ENCODE measurements at places on chromosomes 7 and 10.

DNA sequence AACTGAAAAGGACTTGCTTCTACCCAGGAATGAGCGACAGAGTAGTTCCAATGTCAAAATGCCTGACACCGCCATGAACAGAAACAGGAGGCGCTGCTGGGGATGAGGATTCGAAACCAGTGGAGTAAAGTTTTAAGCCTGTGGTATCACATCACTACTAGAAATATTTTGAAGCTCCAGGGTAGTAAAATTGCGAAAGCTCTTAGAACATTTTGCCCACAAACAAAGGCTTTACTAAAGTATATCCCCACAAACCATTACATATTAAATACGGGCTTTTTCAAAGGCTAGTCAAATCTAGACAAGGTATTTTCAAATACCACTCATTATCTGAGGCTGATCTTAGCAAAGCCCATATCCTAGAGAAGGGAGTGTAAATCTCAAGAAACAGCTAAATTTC is 2.4 kb downstream of the PRDX3 start:
- DNase-seq: no peak

GRCh38 chr7:29005829-29006228 is 47.7 kb upstream of the TRIL start:
- no peak for DNase-seq

DNA sequence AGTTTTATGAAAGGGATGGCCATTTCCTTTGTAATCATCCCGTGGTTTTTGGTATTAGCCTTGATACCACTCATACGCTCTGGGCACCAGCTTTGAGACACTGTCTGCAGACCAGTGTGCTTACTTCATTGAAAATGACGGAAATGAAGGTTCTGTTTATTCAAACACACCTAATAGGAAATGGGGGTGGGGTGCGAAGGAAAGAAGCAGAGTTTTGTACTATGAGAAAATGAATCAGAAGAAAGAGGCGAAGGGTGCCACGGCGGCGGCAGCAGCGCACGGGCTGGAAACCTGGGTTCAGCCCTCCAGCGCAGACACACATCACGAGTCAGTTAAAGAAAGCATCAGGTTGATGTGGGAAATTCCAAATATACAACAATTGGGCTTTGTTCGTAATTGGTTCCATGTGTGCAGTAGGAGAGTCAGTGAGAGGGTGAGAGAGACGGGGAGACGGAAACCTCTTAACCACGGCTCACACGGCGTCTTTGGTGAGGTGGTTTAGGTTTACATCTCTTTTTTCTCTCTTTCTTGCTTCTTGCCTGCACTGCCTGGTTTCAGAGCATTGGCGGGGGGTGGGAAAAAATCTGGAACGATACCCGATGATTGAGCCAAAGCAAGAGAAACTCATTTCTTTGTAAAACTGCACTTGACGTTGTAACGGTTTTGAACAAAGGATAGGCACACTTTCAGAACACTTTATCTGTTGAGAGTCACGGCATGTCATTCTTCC is 321.2 kb downstream of the FRMD4A start:
- no peak for DNase-seq

- no peak for DNase-seq
Measured at GRCh38 chr7:159139639-159140038, 5.0 kb downstream of the VIPR2 start.

- DNase-seq: no peak
Measured at GRCh38 chr7:41786944-41787343, 84.1 kb upstream of the INHBA start.

DNA sequence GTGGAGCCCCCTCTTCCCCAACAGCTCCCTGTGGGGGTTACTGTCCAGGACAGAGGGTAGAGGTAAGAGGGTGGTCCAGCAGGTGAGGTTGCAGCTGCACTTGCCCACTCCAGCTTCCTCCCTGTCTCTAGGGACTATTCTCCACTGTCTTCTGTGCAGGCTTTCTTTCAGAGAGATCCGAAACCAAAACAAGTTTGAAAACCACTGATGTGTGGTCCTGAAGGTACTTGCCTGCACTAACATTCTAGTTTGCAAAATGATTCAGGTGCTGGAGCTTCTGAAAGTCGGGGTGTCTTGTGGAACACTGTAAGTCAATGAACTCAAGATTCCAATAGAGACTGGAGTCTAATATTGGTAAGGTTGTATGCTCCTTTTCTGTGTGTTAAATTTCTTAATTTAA is 63.1 kb downstream of the BLNK start:
- no peak for DNase-seq

DNA sequence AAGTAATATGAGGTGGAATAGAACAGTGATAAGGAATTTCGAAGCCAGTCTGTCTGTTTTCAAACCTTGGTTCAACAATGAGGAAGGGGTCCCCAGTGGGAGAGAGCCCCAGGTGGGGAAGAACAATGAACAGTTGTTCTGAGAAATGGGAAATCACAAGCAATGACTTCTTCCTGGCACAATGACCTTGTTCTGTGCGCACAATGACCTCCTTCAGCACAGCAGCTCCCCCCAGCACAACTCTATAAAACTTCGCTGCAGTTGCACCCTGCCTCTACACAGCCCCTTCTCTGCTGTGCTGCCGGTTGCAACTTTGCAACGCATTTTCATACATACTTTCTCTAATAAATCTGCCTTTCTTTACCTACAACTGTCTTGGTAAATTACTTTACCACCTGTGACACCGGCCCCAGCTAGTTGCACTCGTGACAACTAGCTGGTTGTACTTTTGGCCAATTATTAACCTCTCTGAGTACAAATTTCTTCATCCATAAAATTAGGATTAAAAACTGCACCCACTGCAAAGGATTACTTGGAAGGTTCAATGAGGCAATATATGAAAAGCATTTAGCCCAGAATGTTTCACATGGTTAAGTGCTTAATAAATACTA is 40.5 kb downstream of the ASB4 start:
- no peak for DNase-seq

DNA sequence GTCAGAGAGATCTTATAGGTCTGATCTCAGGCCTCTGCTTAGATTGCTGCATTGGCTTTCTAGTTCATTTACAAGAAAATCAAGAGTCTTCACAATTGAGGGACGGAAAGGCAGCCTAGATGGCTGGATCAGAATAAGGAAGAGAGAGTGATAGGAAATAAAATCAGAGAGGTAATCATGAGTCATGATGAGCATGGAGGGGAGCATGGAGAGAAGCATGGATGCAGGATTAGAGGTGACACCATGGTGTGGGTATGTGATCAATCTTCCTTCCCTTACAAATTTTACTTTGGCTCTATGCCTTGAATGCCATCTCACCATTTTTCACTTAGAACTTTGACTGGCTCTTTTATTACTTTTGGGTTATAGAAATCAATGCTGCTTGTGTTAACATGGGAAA is 1.4 kb downstream of the BCCIP start:
- DNase-seq: no peak

GRCh38 chr10:44567471-44567870 is 182.6 kb upstream of the CXCL12 start:
- DNase-seq: no peak

- no peak for DNase-seq
Measured at GRCh38 chr10:117429643-117430265, 54.5 kb upstream of the PDZD8 start.

DNA sequence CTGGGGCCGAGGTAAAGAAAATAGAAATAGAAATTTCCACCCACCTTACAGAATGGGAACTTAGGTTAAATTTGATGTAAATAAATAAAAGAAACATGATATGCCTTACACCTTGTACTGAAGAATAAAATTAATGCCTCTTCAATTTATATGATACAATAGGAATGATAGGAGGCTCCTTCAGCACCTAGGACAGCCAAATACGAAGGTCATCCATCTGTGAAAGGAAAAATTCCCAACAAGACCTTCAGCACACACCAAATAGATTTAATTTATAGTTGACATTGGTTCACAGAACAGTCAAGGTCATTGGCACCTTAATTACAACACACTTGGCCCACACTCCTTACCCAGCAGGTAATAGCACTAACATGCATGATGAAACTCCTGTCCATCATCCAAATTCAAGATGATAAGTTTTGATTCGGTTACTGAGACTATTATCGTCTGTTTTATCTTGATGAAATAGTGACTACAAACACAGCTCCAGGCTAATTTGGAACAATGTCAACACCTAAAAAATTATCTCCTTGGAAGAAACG is 250.9 kb downstream of the SNX13 start:
- DNase-seq: no peak

DNA sequence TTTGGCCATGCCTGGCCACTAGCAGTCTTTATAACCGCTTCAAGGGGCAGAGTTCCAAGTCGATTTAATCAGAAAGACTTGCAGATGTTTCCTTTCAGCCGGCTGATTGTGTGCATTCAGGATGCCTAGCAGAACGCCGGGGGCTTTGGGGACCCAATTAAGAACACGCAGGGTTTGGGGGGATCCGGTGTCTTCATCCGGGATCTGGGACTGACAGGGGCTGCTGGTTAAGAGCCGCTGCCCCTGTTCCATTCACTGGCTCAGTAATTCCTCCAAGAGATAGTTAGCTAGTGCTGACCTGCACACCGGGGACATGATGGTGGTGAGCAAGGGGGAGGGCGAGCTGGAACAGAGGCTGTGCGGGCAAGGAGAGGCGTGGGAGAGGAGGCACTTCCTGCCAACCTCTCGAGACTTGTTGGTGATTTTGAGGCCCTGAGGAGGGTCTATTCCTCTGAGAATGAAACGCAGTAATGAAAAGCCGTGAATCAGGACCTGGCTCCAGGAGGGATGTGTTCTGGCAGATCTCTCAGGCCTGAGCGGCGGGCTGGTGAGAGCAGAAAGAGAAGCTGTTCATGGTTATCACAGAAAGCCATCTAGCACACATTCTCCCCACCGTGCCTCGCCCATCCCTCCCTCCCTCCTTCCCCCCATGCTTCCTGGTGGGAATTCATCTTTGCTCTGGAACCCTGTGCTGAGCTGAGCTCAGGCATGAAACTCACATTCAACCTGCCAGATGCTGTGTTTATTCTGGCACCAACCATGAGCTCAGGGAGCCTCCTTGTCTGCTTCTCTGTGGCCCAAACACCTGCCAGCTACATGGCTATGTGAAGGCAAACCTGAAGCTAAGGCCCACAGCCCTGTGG is 152.0 kb downstream of the CCDC3 start:
- DNase-seq: no peak

GRCh38 chr10:6059506-6059905 is 2.7 kb downstream of the IL2RA start:
- no peak for DNase-seq

DNA sequence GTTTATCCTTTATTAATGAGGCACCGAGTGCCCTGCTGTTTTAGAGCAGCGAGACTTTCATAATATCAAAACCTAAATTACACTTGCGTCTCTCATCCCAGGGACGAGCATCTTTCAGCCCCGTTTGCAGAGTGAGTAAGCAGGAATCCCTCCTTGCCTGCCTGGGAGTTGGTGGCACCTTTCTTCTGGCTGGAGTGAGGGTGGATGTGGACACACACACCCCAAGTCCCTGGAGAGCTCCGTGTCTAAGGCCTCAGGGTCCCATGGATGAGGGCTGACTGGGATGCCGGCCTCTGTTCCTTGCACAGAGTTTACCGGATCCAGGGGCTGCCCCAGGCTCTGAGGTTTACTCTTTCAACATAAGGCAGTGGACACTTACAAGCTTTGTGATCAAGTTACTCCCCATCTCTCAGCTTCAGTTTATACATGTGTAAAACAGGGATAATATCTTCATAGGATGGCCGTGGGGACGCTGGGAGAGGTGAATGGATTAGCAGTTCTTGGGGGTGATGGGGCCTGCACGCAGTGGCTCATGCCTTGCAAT is 24.5 kb downstream of the POLL start:
- no peak for DNase-seq

- no peak for DNase-seq
Measured at GRCh38 chr7:121456785-121457359, 60.8 kb upstream of the FAM3C start.

DNA sequence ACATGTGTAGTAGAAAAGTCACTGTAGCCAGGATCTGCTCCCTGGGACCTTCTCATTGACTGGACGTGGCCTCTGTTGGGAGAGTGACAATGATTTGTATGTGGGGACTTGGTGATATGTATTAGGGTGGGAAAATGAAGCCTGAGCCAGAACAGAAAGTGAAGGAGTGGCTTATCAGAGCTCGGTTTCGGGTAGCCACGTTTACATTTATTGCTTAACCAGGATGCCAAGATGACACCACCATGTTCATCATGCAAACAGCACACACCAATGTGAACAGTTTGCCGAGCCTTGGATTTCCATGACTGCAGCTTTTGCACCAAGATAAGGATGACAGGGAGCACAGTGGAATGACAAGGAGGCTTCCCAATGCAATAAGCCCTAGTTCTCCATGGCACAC is 112.8 kb upstream of the STK17A start:
- DNase-seq: no peak

DNA sequence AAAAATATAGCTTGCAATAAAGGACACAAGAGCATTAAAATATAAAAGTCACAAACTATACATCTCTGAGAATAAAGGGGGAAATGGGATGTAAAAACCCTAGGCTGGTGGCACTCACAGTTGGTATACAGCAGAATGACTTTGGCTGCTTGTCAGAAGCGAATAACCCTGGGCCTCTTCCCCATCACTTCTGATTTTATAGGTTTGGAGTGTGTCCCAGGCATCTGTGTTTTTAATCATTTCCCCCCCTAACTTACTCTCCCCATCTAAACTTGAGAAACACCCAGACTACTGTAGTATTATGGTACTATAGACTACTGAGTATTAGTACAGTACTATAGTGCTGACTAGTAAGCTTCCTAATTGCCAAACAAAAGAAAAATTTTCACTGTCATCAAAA is 1.8 kb upstream of the RPA3 start:
- DNase-seq: no peak

- DNase-seq: no peak
Measured at GRCh38 chr10:117409549-117410305, 34.5 kb upstream of the PDZD8 start.
